ENCODE measurements at places on chromosomes 2 and 18.

GRCh38 chr18:3323900-3324299 lies 62.0 kb downstream of the MYL12B start:
- DNase-seq, result no peak

DNA sequence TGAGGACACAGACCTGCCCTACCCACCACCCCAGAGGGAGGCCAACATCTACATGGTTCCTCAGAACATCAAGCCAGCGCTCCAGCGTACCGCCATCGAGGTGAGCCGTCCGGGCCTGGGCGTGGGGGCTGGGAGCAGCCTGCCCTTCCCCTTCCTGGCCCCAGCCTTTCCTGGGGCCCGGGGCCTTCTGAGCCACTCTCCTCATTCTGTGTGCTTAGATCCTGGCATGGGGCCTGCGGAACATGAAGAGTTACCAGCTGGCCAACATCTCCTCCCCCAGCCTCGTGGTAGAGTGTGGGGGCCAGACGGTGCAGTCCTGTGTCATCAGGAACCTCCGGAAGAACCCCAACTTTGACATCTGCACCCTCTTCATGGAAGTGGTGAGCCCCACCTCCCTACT lies 157.9 kb downstream of the DYSF start:
- no peak for DNase-seq

DNA sequence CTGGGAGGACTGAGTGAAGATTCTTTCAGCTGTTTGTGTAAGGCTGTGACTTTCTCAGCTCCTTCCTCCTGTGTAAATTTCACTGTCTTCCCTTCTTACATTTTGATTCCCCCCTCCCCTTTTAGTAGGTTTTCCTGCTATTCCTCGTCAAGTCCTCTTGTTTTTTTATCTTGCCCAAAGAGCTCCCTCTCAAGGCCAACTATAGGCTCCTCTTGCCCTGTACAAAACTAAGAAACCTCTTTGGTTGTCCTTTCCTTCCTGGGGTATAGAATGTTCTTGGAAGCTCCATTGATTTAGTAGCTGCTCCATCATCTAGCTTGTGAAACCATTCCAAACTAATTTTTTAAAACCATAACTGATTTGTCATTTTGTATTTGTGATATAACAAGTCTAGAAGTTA lies 7.3 kb downstream of the CCDC121 start:
- no peak for DNase-seq

DNA sequence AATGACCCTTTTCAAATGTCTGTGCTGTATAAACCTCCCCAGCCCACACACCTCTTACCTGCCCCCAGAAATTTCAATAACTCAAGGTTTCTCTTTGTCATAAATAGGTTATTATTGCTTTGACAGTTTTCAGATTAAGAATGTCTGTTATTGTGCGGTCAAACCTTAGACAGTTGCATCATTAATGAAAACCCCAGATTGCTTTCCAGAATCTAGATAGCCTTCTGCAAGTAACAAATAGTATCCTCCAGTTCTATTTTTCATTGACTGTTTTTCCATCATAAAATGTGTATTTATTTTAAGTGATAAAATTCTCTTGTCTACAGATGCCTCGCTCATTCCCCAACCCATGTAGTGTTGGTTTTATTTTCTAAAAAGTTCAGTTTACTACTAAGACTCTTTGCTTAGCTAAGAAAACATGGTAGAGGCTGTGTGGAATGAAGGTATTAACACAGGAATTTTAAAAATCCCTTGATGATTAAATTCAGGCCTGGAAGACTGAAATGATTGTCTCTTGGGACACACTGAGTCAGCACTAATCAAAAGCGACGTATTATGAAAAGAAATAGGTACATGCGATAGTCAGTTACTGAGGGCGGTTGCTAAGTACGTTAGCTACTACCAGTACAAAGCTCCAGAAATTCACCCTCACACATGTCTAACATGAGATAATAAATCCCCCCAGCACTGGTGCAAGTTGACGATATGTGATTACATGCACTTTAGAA lies 38.4 kb upstream of the ITGAV start:
- DNase-seq, result no peak

- no peak for DNase-seq
Observed at GRCh38 chr18:56475250-56475649, 163.1 kb downstream of the TXNL1 start.

DNA sequence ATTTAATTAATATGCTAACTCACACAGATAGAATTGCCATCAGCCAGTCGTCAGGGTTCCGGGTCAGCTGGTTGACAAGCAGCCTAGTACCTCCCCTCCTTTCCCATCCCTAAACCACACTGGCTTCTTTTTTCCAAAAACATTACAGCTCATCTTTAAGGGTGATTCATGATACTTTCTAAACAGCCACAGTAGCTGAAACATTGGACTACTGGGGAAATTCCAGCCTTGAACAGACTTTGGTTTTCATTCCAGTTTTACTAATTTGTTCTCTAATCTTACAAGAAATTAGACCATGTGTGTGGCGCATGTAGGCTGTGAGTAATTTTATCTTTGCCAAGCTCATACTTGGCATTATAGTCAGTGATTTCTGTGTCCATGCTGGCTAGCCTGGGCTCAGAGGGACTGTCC lies 110.8 kb downstream of the FMNL2 start:
- no peak for DNase-seq

DNA sequence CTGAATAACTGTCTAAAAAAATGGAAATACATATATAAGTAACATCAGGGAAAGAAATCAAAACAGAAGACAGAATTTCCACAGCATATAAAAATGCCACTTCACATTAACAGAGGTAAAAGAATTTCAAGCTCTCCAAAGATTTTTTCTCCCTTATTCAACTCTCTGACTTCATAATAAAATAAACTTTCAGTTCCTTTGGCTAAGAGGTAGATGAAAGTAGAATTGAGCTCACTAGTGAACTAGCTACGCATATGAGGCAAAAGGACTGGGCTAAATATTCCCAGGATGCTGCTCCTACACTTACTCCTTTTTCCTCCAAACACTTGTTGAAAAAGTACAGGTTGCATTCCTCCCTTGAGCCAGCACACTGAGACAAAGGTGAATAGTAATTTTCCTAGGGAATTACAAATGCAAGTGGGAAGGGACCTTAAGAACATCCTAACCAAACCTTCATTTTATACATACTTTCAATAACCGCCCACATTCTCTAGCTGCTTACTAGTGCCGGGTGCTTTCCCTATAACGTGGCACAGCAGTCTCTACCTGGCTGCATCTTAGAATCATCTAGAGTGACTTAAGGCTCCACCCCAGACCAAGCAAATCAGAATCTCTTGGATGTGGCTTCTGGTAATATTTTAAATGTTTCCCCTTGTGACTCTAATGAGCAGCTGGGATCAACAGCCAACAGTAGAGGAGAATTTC lies 136.6 kb downstream of the MTCL1 start:
- DNase-seq, result no peak

GRCh38 chr2:159617646-159618045 lies 1.3 kb upstream of the BAZ2B start:
- no peak for DNase-seq

DNA sequence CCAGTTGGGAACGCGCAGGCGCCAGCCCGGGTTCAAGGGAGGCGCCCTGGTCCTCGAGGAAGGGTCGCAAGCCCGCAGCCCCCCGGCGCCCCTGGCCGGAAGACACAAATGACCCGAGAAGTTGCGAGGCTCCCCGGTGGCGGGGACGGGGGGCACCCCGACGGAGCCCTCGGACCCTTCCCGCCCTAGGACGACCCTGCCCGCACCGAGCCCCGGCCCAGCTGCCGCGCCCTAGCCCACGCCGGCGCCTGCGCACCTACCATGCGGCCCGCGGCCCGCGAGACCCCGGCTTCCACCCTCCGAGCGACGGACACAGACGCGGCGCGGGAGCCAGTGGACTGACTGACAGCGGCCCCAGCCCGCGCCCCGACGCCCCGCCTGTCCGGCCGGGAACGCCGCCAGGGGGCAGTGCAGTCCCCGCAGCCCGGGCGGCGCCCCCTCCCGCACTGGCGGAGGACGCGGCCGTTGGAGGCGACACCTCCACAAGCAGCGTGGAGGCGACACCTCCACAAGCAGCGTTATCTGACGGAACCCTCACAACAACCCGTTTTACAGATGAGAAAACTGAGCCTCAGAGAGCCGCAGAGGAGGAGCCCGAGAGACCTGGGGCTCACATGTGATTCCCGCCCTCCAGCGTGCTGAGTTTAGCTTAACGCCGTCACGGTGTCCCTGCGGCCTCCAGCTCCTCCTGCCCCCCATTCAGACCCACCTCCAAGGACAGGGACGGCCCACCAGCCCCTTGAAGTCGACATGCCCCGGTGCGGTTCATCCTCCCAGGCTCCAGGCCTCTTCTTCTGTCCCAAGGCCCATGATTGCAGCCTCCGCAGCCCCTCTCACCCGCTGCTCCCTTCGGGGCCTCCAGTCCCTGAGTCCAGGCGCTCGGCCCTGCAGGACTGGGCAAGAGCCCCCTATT lies at the start of gene NMUR1:
NMUR1 (minus strand) TSS at position 347 of the 913 bp plus-strand sequence; CDS start at position 263, 84 bp downstream.
- peak; percentile 27 for DNase-seq

DNA sequence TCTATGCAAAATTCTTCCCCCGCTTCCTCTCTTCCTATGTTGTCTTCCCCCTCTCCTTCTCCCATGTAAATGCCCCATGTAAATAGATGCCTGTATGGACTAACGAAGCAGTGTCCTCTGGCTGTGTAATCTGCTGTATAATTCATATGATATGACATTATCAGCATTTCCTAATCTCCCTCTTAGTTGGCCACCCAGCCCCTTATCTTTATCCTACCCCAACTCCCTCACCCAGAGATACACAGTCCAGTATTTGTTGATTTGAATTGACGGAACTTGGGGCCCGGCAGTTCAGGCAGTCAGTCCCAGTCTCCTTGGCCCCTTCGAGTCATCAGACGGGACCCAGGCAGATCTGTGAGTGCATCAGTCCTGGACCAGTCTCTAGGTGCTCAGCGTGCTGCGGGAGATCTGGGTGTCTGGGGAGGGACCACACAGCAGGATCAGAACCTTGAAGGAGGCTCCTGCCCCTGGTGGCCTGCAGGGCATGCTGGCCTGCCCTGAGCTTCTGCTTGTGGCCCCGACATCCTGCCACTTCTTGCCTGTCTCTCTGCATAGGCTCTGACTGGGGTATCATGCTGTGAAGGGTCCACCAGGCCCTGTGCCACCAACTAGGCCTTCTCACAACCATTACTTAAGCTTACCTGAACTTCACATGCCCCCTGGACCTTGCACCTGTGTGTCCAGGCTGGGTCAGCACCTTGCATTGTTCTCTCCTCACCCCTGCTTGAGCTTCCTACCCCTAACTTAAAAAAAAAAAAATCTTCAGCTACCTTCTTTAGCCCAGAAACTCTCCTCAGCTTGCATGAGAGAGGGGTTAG lies 88.1 kb upstream of the ATL2 start:
- DNase-seq, result no peak

DNA sequence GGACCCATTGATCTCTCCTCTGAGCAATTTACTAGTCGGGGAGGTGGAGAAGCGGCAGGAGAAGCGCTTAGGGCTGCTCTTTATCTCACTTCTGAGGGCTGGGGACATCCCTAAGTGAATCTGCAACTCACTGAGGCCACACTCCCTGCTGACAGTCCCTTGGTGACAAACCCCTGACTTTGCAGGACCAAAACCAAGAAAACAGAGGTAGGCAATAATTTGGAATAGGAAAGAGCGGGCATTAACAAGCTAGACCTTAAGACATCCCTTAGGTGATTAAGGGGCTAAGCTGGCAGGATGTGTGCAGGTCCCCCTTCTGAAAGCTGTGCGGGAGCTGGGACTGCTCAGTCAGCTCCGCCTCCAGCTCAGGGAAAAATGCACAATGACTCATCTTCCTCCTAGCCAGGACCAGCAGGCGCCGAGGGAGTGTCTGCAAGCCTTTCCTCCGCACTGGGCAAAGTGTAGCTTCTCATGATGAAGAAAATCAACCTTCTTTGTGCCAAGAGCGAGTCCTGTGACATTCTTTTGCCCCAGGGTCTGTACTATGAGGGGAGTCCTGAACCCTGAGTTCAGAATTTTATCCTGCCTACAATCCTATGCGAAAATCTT lies 63.3 kb downstream of the BOD1L2 start:
- DNase-seq, result no peak

DNA sequence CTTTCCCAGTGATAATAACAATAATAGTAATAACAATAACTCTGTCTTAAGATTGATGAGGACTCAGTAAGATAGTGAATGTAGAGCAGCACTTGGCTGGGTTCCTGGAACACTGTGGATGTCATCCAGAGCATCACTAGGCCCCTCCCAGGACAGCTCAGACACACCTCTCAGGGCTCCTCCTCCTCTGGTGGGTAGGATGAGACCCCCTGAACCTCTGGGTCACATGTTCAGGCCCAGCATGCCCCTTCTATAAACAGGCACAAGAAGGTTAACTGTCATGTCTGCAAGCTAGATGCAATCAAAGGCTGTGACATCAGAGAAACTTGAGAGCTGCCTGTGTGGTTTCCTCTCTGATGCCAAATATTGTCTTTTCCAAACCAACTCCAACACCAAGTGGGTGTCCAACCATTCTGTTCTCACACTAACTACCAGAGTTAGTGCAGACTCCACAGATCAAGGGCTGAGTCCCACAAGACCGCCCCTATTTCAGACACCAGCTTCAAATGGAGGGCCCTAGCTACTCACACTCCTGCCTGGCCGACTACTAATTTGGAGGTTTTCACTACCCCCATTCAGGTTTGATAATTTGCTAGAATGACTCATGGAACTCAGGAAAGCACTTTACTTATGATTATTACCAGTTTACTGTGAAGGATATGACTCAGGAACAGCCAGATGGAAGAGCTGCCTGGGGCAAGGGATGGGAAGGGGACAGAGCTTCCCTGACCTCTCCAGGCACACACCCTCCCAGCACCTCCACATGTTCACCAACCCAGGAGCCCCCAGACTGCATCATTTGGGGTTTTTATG lies 46.4 kb upstream of the BZW1 start:
- DNase-seq, result no peak

- DNase-seq, result no peak
Observed at GRCh38 chr2:170509452-170510193, 205.5 kb upstream of the SP5 start.

GRCh38 chr2:127525691-127526131 lies 578 bp downstream of the IWS1 start:
- no peak for DNase-seq

- DNase-seq, result no peak
Observed at GRCh38 chr18:54983041-54983686, 23.9 kb upstream of the CCDC68 start.

GRCh38 chr2:237496428-237496827 lies 9.4 kb downstream of the MLPH start:
- no peak for DNase-seq

DNA sequence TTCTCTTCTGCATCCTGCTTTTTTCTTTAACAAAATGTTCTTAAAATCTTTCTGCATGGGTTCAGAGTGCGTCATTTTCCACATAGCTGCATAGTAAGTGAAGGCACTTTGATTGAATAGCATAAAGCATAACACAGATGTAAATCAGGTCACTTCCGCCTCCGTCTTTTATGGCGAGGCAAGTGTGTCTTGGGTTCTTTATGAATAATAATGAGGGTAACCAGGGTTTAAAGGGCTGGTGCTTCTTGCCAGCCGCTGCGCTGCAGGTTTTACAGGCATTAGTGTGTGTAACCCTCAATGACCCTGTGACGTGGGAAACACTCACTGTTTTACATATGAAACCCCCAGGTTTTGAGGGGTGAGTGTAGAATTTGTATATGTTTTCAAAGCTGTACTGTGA lies 164.2 kb downstream of the MYT1L start:
- DNase-seq, result no peak

- DNase-seq, result no peak
Observed at GRCh38 chr2:39514825-39515224, 77.7 kb upstream of the MAP4K3 start.

Data from activated naive CD4-positive, alpha-beta T cell (primary cell).